CD8-positive, alpha-beta T cell (primary cell): ENCODE measurements at places on chromosomes 3 and 15.

DNA sequence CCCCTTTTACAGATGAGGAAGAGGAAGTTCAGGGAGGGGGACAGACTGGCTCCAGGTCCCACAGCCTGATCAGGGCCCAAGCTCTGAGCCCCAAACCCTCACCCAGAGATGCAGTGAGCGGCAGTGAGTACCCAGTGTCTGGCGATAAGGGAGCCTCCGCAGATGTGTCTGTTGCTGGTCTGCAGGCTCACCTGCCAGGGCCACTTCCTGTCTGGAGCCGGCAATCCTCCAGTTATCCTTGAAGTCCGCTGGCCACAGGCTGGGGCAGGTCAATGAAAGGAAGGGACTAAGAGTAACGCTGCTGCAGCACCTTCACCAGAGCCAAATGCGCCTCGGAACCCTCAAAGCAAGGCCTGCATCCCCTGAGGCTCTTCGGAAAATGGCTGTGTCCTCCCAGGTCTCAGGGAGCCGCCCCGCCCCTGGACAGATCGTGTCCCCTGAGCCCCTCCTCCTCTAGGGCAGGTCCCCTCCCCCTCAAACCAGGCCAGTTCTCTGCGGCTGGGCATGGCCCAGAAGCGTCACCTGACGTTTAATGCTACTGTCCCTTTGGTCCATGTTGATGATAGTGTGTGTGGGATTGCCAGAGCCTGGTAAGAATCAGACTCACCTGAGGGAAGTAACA is 51.5 kb downstream of the MYL3 start:
- DNase-seq = no peak

DNA sequence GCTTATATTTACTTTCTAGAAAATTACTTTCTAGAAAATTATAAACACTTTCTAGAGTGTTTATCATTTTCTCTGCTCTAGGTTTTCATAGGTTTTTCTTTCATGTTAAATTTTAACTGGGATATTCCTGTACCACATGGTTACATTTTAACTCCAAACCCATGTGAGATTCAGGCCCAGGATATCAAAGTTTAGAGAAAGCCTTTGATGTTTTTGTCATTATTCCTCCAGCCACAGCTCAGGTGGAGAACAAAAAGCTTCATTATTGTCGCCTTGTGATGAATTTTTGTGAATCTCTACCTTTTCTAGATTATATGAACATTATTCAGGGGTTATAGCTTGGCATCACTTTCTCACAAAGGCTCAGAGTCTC is 816.0 kb downstream of the SQOR start:
- no peak for DNase-seq

DNA sequence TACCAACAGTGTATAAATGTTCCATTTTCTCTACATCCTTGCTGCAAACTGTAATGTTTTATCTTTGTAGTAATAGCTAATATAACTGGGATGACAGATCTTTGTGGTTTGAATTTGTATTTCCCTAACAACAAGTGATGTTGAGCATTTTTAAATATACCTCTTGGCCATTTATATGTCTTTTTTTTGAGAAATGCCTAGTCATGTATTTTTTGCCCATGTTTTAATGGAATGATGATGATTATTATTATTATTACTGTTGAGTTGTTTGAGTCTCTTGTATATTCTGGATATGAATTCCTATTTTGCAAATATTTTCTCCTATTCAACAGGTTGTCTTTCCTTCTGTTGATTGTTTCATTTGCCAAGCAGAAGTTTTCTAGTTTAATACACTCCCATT is 654.9 kb downstream of the ZPLD1 start:
- no peak for DNase-seq

GRCh38 chr3:23461069-23461468 is 257.9 kb downstream of the UBE2E2 start:
- DNase-seq = no peak

DNA sequence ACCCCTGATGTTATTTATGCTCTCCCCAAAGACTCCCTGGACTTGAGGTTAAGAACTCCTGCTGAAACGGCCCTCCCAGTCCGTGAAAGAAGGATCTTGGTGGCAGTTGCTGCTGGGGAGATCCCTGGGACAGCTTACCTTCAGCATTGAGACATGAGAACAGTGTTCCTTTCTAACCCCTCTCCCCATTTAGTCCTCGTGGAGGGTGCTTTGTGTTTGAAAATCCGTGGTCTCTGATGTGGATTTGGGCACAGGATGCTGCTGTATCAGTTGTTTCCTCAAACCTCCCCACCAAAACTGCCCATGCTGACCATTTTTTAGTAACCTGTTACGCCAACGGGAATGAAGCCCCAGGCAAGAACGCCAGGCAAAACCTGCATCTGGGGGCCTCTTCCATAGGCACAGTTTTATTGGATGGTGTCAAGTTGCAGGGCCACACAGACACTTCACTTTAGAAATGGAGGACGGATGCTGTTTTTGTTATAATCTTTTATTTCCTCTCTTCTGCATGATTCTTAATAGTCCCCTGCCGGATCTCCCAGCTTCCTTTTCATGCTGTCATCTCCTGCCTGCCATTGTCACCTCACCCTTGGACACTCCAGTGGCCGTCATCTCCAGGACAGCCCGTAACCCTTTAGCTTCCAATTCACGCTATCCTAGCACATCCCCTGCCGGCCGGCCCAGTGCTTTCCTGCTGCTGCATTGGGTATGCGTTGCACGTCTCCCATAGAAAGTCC is 31.7 kb upstream of the CEMIP start:
- no peak for DNase-seq

GRCh38 chr15:47728886-47729285 is 11.6 kb downstream of the SEMA6D start:
- DNase-seq = no peak

- DNase-seq = no peak
Observed at GRCh38 chr3:53939086-53939582, 47.5 kb upstream of the SELENOK start.

- DNase-seq = peak; percentile 70
Observed at GRCh38 chr15:98658831-98659699, 10.7 kb downstream of the IGF1R start.

GRCh38 chr3:178388473-178388872 is 147.8 kb upstream of the KCNMB2 start:
- DNase-seq = no peak
